Stimulated activated CD8-positive, alpha-beta memory T cell treated with anti-CD3 and anti-CD28 coated beads, Interleukin-7, amount 100 ng/mL, for 24 hours (primary cell): ENCODE measurements at places on chromosomes 2 and 18.

GRCh38 chr2:178824181-178824580 is 17.0 kb upstream of the TTN start:
- no peak for DNase-seq

- DNase-seq, result no peak
Measured at GRCh38 chr2:236786751-236787150, 217.1 kb downstream of the ACKR3 start.

DNA sequence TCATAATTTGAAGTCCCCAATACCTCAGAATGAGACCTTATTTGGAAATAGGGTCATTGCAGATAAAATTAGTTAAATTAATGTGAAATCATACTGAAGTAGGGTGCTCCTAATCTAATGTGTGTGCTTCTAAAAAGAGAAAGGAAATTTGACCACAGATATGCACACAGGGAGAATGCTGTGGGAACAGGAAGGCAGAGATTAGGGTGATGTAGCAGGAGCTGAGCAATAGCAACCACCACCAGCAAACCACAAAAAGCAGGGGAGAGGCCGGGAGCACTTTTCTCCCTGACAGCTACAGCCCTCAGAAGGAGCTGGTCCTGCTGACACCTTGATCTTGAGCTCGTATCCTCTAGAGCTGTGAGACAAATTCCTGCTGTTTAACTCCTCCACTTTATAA is 24.6 kb upstream of the SCG2 start:
- DNase-seq, result no peak

DNA sequence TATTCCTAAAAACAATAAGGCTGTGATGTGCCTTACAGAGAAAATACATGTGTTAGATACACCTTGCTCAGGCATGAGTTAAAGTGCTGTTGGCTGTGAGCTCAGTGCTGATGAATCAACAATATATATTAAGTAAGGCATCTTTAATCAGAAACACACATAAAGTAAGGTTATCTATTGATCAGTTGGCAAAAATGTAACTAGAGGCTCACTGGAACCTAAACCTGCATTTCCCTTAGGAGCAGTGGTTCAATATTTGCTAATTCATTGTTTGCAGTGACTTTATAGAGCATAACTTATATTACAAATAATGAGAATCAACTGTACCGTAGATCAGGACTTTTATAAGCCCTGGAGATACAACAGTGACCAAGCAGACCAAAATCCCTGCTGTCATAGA is 77.0 kb upstream of the CYP1B1 start:
- DNase-seq, result no peak

DNA sequence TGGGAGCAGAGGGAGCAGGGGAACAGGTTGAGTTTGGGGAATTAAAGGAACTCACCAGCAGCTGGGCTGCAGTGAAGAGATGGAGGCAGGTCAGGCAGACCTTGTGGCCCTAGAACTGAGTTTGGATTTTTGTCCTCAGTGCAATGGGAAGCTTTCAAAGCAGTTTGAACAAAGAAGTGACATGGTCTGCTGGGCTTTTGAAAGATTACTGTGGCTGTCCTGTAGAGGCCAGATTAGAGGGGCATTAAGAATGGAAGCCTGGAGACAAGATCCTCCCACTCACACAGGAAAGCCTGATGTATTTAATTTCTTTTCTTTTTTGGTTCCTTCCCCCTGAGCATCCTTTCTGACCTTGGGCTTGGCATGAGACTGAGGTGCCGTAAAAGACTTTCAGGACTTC is 118.1 kb upstream of the LHCGR start:
- DNase-seq, result no peak

DNA sequence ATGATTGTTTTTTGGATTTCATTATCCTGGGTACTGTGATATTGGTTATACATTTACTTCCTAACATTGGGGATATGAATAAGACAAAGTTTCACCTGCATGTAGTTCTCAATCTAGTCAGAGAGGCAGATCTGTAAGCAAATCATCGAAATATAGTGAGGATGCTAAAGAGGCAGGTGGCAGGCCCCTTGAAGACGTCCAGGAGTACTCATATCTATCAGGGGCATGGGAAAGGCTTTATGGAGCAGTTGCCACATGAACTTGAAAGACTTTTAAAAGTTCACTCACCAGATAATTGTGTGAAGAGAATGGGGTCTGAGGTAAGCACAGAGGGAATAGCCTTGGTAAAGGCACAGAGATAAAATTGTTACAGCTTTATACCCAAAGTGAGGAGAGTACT is 78.8 kb downstream of the EHBP1 start:
- no peak for DNase-seq

GRCh38 chr2:195652911-195653310 is 4.1 kb upstream of the SLC39A10 start:
- no peak for DNase-seq

DNA sequence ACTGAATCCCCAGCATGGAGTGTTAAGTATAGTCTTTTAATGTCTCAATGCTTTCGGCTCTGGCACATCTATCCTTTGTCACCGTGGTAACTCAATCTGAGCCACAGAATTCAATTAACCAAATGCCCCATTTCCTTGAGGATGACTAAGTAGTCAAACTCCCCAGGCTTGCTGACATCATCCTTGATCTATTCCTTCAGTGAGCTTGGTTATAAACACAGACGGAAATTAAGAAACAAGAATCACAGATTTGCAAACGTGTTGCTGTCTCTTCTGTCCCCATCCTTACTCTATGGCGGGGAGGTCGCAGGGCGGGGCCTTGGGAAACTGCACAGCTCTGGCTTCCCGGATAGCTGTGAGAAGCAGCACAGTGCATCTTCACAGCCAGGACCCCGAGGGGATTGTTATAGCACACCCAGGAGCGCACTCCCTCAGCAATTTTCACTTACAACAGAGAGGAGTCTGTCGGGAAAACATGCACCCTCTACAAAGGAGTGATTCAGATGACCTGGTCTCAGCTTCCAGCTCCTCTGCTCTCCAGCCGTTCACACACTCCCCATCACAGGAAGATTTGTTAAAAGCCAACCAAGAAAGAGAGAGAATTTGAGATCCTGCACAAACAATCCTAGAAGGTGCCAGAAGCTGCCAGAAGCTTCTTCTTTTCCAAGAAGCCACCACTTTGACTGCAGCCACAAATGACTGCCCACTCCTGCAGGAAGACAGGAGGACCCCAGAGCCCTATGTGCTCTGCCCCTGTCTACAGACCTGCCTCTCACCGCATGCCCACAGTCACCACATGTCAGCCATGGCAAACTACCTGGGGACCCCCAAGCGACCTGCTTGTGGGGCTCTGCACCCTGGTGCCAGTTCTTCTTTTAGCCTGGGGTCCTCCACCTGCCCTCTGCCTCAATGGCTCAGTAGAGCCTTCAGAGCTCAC is 44.9 kb upstream of the YWHAQ start:
- DNase-seq, result no peak

- no peak for DNase-seq
Measured at GRCh38 chr2:62208758-62209114, 12.8 kb downstream of the B3GNT2 start.

GRCh38 chr18:49142216-49142615 is 191.5 kb upstream of the SMAD7 start:
- no peak for DNase-seq

- DNase-seq, result no peak
Measured at GRCh38 chr2:241894056-241894641, 24.6 kb downstream of the RTP5 start.
